ENCODE measurements at places on chromosomes 5 and 9. TPM values are rescaled to one million over a fixed set of nuclear protein-coding genes. Genes with fewer than 3 reads are reported as not detected.

Gene CCDC69
- 4.6 TPM for total RNA-seq

DNA sequence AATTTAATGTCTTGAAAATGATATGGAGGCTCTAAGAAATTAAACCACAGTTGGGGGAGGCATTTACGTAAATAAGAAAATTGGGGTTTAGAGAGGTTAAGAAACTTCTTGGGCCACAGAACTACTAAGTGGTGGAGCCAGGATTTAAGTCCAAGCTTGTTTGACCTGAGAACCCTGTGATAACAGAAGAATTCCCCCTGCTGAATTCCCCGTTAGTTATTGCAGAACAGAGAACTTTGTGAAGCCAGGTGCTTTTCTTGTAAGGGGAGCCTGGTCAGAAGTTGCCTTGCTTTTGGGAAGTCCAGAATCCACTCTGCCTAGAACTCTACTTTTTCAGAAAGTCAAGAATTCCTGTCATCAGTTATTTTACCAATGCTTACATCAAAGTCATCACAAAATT is 309.3 kb upstream of the SEMA6A start:
- H3K27me3 ChIP-seq: peaks cover 28% of the 10 kb centered on the region
- no peak for DNase-seq

DNA sequence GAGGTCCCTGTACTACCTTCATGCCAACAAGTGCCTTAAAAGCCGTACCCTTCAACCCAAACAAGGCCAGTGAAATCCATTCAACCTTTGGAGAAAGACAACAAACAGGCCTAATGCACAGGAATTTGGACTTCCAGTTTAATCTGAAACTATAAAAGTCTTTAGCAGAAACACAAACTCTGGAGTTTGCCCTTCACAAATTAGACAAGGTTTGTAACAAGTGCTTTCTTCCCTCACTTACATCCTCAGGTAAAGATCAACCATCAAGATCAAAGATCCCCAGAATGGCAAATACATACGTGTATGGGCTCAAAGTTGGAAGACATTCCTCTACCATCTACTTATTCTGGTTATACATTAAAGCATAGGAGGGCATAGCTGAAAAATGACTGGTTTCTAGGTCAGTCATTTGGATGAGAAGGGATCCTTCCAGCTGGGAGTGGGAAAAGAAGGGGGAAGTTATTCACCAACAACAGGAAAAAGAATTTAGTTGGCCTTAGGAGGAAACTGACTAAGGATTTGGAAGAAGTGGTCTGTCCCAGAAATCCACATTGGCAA is 2.0 kb downstream of the DAB2 start:
- H3K27me3 ChIP-seq: no peaks in the 10 kb centered on the region
- DNase-seq: no peak
- H3K27ac ChIP-seq: no peak overlapping the region
- H3K4me1 ChIP-seq: peaks cover 40% of the 10 kb centered on the region
- no peaks in the 10 kb centered on the region for H3K36me3 ChIP-seq
- H3K4me3 ChIP-seq: peak overlapping the region; percentile 89

- H3K27ac ChIP-seq: peak overlapping the region; percentile 88
- peaks cover 53% of the 10 kb centered on the region for H3K4me1 ChIP-seq
- DNase-seq: no peak
- no peaks in the 10 kb centered on the region for H3K36me3 ChIP-seq
Measured at GRCh38 chr9:129561594-129562281, 59.2 kb downstream of the C9orf50 start.

GRCh38 chr9:123031963-123032362 is 1.5 kb upstream of the GPR21 start:
- H3K27me3 ChIP-seq: no peaks in the 10 kb centered on the region
- no peak for DNase-seq
- H3K36me3 ChIP-seq: peaks cover 12% of the 10 kb centered on the region

- H3K36me3 ChIP-seq: no peaks in the 10 kb centered on the region
- no peak overlapping the region for H3K27ac ChIP-seq
- H3K27me3 ChIP-seq: no peaks in the 10 kb centered on the region
- H3K4me1 ChIP-seq: no peaks in the 10 kb centered on the region
- no peak overlapping the region for H3K4me3 ChIP-seq
- DNase-seq: peak; percentile 52
Measured at GRCh38 chr5:152560512-152561137, 155.5 kb upstream of the NMUR2 start.
